ENCODE measurements at places on chromosomes 7 and 10.

GRCh38 chr7:94351703-94352102, 43.0 kb upstream of the COL1A2 start:
- DNase-seq, result no peak

- DNase-seq, result no peak
These were observed 60.1 kb downstream of the ASB13 start for GRCh38 chr10:5606321-5606720.

DNA sequence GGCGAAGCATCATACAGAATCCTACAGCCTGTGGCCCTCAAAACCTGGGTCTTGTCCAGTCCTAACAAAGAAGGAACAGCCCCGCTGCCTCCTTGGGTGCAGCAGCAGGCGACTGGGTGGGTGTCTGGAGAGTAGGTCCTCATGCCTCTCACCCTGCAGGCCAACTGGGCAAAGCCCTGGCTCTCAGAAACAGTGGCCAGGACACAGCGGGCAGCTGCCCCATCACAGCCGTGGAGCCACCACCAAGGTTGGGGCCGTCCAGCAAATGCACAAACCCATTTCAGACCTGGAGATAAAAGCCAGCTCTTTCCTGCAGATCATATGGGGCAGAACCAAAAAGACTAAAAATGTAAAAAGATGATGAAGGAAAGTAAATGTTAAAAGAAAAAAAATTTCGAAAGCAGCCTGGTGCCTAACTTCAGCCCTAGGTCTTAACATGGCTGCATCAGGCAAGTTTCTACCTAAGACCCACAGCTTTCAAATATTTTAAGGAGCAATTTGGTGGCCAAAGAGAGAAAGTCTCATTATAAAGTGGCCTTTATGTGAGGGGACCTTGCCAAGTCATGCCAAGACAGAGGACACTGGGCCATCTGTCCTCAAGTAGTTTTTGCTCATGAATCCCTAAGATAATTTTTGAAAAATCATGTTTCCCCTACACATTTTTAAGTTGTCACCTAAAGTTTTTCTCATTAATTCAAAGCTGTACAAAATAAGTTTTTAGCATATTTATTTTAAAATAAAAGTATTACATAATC, 142.1 kb downstream of the PAXIP1 start:
- DNase-seq, result no peak

GRCh38 chr10:79295563-79295962, 51.7 kb upstream of the PPIF start:
- no peak for DNase-seq

DNA sequence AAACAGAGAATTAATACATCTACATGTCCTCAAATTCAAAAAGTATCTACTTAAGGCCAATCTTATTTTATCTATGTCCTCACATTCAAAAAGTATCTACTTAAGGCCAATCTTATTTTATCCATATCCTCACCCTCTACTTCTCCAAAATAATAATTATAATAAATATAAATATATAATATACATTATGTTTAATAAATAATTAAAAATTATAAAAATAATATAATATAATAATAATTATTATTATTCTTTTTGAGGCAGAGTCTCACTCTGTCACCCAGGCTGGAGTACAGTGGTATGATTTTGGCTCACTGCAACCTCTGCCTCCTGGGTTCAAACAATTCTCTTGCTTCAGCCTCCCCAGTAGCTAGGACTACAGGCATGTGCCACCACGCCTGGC, 784.9 kb downstream of the DNAJB9 start:
- no peak for DNase-seq

DNA sequence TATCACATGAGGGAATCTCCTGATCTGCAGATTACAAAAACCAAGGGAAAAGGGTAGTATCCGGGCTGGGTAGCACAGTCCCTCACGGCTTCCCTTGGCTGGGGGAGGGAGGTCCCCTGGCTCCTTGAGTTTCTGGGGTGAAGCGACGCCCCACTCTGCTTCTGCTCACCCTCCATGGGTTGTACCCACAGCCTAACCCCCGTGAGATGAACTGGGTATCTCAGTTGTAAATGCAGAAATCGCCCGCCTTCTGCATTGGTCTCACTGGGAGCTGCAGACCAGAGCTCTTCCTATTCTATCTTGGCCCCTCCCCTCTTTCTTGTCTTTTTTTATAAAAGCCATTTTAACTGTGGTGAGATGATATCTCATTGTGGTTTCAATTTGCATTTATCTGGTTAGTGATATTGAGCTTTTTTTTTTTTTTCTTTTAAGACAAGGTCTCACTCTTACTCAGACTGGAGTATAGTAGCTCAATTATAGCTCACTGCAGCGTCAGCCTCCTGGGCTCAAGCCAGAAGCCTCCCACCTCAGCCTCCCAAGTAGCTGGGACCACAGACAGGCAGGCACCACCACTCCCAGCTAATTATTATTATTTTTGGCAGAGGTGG, 87.8 kb downstream of the ABCC2 start:
- no peak for DNase-seq

DNA sequence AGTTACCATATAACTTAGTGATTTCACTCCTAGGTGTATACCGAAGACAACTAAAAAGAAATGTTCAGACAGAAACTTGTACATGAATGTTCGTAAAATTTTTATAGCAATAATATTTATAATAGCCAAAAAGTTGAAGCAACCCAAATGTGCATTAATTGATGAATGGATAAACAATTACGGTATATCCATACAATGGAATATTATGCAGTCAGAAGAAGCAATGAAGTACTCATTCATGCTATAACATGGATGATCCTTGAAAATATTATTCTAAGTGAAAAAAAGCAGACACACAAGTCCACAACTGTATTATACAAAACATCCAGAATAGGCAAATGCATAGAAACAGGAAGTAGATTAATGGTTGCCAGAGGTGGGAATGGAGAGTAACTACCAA, 183.9 kb downstream of the RNLS start:
- DNase-seq, result no peak

DNA sequence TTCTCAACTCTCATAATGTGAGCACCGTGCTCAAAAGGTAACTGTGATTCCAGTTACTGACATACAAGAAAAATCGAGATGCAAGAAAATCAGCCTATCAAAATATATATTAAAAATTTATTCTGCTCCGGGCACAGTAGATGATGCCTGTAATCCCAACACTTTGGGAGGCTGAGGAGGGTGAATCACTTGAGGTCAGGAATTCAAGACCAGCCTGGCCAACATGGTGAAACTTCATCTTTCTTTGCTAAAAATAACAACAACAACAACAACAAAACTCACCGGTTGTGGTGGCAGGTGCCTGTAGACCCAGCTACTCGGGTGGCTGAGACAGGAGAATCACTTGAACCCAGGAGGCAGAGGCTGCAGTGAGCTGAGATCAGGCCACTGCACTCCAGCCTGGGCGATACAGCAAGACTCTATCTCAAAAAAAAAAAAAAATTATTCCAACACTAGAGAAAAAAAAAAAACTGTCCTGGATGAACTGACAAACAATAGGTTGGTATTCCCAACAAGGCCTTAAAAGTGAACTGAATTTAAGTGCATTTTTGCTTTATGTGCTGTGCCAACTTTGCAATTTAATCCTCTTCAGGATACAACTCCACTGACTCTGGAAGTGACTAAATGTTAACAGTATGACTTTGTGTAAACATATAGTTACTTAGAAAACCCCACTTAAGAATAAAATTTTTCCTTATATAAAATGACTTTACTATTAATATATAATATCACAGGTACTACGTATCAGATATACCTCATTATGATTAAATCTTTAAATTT, 51.1 kb downstream of the JMJD1C start:
- DNase-seq, result no peak

- DNase-seq, result no peak
These were observed 30.6 kb upstream of the C10orf120 start for GRCh38 chr10:122730238-122730637.
